ENCODE measurements at places on chromosomes 7 and 10. TPM values are rescaled to one million over a fixed set of nuclear protein-coding genes. Genes with fewer than 3 reads are reported as not detected.

- DNase-seq: no peak
Observed at GRCh38 chr7:74002474-74003017, 25.4 kb upstream of the ELN start.

- DNase-seq: no peak
Observed at GRCh38 chr10:111410740-111411139, 333.9 kb downstream of the ADRA2A start.

DNA sequence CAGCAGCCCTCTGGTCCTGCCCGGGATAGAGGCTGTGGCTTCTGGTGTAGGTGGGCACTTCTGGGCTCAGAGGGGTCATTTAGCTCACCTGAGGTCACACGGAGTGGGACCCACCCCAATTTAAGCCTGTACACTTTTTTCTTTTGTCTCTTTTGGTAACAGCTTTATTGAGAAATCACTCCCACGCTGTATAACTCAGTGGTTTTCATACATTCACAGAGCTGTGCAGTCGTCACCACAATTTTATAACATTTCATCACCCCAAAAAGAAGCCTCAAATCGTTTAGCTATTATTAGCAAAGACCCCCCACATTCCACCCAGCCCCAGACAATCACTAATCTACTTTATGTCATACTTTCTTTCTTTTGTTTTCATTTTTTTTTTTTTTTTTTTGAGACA is 62.3 kb downstream of the LHPP start:
- no peak for DNase-seq

Gene LRRD1
- total RNA-seq: 0.24 TPM

DNA sequence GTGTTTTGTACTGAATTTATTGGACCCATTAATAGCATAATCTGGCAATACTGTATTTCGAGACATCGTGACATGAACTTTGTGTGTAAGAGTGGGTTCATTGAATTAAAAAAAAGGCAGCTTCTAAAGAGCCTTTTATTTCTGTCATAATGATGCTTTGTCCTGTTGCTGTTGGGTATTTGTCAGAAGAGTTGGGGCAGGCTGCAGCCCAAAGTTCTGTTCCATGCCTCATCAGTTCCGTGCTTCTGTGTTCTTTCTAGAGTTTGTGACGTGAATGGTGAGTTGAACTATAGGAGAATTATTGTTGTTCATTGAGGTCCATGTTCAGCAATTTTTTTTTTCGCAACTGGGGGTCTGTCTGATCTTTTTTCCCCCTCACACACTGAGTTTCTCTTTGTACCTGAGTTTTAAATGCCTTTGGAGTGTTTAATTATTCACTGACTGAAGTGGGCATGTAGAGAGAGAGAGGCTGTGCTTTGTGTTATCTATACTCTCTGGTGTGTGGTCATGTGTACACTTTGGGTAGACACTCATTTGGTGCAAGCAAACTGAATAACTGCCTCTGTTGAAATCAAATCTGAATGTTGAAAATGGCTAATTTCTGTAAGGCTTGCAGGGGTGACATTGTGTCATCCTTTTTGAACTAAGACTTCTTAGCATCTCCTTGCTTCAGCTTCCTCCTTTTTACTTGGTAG is 69.8 kb downstream of the ADD3 start:
- no peak for DNase-seq

- DNase-seq: no peak
Observed at GRCh38 chr7:156147104-156147503, 334.8 kb upstream of the SHH start.

DNA sequence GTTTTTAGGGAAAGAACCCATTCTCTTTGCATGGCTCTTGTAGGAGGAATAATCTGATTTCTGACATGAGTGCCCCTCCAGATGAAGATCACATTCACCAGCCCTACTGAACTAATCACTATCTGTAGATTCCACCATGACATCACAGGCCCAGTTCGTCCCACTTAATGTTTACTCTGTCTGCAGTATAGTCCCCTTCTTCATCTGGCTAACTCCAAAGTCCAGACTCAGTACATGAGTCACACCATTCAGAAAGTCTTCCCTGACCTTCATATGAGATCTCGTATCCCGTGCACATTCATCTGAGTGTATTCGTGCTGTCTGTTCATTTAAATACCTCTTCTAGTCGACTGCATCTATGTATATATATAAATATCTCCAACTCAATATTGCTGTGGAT is 366.5 kb upstream of the AKR1E2 start:
- no peak for DNase-seq

DNA sequence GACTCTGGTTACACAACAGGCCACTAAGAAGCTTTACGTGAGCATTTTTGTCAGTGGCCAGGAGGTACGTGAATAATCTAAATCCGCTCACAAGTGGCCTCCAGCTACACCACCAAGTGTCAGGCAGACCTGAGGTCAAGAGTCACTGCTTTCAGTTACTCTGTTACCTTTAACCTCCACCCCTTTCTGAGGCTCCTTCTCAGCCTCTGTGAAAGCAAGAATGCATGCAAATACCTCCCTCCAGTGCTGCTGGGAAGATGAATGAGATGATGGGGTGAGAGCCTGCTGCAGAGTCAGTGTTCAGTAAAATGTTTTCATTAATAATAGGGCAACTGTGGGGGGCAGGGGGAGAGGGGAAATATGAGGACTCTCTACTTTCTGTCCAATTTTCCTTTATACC is 11.2 kb downstream of the DDC start:
- DNase-seq: no peak

- no peak for DNase-seq
Observed at GRCh38 chr7:157484411-157485081, 147.7 kb downstream of the DNAJB6 start.

GRCh38 chr7:122845286-122845685 is 41.0 kb downstream of the CADPS2 start:
- DNase-seq: no peak

DNA sequence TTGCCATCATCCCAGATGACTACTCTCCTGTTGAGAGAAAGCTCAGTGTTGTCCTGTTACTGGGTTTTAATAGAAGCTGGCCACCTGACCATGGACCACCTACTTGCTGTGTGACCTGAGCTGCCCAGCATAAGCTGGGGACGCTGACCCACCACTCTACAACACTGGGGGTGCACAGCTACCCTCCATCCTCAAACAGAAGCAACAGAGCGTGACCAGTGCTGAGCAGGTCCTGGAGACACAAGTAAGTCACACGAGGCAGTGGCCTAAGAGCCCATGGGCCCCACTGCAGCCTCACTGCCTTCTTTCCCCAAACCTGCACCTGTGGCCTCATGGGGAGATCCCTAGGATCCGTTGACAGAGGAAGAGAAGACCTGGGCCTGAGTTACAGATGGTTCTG is 198.6 kb upstream of the ADARB2 start:
- DNase-seq: no peak

GRCh38 chr7:120259386-120259785 is 13.6 kb upstream of the KCND2 start:
- no peak for DNase-seq

Gene PIK3AP1
- 0.10 TPM for total RNA-seq

DNA sequence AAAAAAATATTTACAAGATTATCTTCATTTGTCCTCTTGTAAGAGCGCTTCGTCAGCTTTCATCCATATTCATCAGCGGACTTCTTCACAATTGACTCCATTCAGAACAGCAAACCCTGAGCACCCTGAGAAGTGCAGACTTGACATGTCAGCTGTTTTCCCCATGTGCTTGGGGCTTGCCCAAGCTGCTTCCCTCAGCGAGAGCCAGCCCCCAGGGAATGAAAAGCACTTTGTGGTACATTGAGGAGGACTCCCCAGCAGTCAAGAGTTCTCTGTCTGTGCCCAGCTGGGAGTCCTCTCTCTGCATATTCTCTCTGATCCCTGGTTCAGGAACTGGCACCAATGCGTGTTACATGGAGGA is 22.7 kb downstream of the HKDC1 start:
- DNase-seq: no peak

DNA sequence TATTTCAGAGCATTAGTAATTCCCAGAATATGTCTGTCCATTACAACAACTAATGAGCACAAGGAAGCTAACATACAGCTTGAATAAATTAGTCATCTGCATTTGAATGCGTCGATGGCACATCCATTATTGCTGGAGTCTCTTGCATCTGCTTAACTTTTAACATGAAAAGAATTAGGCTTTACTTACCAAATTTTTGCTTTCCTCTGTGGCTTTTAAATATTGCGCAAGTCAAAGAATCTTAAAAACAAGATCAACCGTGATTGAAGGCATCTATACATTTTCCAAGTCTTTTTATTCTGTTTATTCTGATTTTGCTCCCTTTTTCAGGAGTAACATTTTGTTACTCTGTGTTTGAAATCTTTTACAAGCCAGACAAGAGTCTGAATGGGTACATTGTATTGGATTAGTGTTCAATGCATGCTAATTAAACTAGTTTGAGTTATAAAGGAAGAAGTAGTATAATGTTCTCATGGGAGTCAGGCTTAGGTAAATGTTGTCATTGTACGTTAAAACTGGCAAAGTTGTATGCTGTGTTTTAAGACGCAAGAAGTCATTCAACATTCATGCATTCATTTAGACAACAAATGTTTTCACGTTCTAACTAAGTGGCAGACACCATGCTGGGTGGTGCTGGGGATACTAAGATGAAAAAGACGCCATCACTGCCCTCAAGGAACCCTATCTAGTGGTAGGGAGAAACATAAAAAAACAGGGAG is 4.0 kb upstream of the CACNB2 start:
- DNase-seq: no peak

DNA sequence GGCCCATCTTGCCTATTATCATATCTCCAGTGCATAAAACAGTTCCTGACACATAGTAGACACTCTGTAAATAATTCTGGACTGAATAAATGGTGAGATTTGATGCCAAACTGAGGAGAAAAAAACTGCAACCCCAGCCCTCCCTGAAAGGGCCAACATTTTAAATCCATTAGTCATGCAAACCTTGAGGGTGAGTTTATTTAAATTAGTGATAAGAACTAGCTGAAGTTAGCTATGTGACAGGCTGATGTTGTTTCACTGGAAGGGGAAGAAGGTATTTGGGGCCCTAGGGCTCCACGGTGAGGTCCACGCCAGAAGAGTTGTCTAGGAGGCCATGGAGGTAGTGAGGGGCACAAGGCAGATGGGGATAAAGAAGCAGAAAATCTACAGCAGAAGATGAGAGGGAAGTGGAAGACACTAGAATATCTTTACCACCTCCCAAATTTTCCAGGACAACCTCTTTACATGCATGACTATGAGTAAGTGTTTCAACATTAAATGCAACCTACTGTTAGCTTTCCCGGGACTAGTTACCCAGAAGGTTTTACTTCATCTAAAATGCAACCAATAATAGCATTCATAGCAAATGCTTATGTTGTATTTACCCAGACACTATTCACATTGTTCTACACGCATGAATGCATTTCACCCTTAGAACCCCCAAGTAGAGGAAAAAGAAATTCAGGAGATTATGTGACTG is 183.2 kb upstream of the LYZL1 start:
- DNase-seq: no peak

Gene ZDHHC6
- total RNA-seq: 26.7 TPM

- DNase-seq: no peak
Observed at GRCh38 chr7:40658729-40659128, 523.9 kb downstream of the SUGCT start.

DNA sequence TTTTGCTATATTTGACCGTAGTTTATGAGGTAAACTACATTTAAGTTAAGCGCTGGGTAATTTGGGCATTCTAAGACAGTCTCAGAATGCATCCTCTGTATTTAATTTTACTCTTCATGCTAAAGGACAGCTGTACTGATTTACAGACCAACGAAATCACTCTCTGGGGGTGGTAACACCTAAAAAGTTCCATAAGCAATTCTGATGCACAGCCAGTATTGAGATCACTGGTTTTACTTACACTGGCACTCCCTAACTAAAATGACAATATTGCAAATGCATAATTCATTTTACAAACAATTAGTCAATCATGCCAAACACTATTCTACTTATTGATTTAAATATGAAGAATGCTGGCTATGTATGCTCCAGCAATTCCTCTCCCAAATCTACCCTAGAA is 102.3 kb downstream of the SRPK2 start:
- DNase-seq: no peak

GRCh38 chr10:24310104-24310503 is 101.2 kb downstream of the KIAA1217 start:
- DNase-seq: no peak

Gene JAKMIP3
- total RNA-seq: 0.05 TPM

- no peak for DNase-seq
Observed at GRCh38 chr7:110557136-110557535, 533.8 kb upstream of the LRRN3 start.

DNA sequence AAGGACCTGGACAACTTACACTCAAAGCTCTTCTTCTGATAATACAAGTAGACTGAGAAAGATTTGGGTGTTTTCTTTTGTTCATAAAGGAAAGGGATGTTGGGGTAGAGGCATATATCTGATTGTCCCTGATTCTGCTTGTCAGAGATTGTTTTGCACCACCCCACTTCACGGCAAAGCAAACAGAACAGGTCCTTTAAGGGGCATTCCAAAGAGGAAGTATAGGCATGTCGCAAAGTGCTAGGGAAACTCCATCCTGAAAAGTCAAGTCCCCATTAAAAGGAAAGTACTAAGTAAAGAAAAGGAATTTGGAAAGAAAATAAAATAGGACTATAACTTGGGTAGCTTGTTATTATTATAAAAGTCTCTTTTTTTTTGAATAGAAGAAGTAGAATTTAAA is 233.0 kb downstream of the DNAJB9 start:
- DNase-seq: no peak

Gene CLRN3
- not detected for total RNA-seq

DNA sequence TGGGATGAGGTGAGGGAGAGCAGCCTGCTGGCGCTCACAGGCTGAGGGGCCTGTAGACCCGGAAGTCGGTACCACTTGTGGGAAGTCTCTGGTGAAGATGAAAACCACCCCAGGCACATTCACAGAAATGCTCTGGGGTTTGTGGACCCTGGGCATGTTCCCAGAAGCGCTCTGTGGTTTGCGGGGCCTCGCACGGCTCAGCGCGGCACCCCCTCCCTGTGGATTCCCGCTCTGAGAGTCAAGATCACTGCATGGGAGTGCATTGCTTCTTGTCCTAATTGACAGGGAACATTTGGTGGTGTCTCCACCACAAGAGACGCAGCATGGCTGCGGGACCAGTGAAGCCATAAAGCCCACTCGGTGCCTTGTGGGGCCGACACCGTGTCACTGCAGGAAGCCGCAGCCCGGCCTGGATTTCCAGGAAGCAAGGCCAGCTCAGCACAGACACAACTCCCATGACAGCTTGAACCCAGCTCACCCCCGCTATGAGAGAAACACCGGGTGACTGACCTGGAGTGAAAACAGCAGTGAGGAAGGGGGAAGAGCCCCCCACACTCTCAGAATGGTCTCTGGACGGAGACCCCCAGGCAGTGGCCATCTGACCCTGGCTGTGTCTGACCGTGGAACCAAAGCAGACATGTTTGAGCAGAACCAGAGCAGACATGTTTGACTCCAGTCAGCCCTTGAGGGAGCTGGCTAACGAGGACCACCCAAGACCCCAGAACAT is 157.2 kb downstream of the PTPRN2 start:
- no peak for DNase-seq

All from glomerular endothelial cell (primary cell).